ENCODE measurements at places on chromosomes 7 and 10. TPM values are rescaled to one million over a fixed set of nuclear protein-coding genes. Genes with fewer than 3 reads are reported as not detected.

The TRIM50 gene
- total RNA-seq, result not detected

The TAS2R41 gene
- not detected for total RNA-seq

The ASB15 gene
- not detected for total RNA-seq

DNA sequence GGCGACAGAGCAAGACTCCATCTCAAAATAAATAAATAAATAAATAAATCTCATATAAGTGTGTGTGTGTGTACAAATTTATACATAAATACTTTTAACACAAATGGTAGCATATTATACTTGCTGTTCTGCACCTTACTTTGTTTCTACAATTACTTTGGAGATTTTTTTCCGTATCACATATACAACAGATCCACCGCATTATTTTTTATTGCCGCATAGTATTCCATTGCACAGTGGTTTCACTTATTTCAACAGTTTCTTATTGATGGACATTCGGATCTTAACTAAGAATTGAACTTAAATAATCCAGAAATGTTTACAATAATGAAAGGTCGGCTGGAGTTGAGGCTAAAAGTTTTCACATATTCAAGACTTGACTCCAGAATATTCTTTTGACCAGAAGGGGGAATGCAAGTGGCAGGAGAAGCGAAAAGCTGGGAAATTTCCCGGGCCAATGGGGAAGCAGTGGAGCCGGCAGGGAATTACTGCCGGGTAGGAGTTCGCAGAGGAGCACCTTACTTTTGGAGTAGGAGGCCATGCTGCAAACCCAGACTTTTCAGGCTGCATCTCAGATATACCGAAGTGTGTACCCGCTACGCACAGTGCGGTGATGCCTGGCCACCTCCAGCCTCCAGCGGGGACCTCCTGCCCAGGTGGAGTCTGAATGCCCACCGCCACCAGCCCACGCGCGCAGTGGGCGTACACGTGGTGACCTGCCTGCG lies 415 bp upstream of the CNNM1 start:
- H3K27ac ChIP-seq, result no peak overlapping the region
- H3K27me3 ChIP-seq, result no peaks in the 10 kb centered on the region
- H3K4me1 ChIP-seq, result no peaks in the 10 kb centered on the region
- no peaks in the 10 kb centered on the region for H3K36me3 ChIP-seq
- H3K4me3 ChIP-seq, result no peak overlapping the region

DNA sequence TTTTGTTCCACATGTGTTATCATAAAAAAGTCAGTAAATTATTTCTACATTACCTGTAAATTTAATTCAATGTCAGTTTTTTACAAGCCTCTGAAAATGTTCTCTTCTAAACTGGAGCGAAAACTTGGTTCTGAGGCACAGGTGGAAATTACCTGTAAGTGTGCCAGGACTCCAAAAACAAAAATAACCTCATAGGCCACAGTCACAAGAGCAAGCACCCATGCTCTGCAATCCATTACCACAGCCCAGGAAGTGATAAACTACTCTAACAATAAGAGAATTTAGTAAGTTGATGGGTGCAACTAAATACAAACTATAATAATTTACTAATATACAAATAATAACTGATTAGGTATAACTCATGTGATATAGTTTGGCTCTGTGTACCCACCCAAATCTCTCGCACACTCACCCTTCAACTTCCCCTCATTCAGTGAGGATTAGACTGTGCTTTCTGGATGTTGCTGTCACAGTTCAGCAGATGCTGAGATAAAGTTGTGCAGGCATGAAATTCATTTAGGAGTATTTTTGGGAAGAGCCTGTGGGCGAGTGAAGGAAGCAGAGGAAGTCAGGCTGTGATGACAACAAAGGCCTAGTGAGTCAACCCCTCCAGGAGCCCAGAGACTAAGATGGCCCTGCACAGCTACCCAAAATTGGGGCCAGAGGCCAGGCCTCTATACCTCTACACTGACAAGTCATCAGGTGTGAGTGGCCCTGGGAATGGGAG lies 16.3 kb upstream of the GIMAP6 start:
- H3K4me3 ChIP-seq, result no peak overlapping the region
- H3K4me1 ChIP-seq, result peaks cover 38% of the 10 kb centered on the region
- H3K27ac ChIP-seq, result no peak overlapping the region

DNA sequence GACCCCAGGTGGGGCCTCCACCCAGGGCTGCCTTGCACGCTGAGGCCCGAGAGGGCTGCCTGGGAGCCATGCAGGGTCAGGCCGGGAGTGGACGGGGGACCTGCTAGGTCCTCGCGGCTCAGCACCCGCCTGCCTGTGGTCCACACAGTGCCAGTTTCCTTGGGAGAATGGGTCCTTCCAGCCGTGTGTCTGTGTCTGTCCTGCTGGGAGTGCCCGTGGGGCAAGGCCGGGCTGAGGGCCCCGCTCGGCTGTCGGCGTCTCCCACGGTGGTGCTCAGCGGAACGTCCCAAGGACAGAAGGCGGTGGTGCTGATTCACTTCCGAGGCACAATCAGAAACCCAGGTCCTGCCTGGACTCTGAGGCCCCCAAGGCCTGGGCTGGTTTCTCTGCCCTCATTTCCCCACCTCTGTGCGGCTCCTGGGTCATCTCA lies 23.2 kb upstream of the GTPBP4 start:
- no peak for DNase-seq
- no peaks in the 10 kb centered on the region for H3K36me3 ChIP-seq
- H3K27me3 ChIP-seq, result no peaks in the 10 kb centered on the region

- H3K4me1 ChIP-seq, result no peaks in the 10 kb centered on the region
- H3K36me3 ChIP-seq, result no peaks in the 10 kb centered on the region
- H3K27ac ChIP-seq, result no peak overlapping the region
- DNase-seq, result no peak
These were observed 10.8 kb upstream of the SLC29A3 start for GRCh38 chr10:71308244-71308643.

DNA sequence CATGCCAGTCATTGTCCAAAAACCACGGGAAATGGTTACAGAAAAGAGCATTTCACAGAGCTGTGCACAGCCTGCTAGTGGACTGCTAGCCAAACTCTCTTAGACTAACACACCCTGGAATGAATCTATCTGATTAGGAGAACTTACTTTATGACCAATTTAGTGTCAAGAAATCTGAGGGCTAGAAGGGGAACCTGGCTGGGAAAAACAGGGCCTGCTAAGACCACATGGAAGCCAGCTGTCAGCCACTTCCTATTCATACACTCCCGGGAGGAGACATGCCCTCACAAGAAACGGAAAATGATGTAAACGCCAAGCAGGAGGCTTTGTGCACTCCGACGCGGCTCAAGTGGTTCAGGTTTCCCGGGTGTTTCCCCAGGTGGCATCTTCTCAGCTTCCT lies 54.8 kb downstream of the MPP7 start:
- H3K4me1 ChIP-seq, result peaks cover 3% of the 10 kb centered on the region
- no peaks in the 10 kb centered on the region for H3K36me3 ChIP-seq
- H3K27ac ChIP-seq, result no peak overlapping the region
- DNase-seq, result no peak
- no peak overlapping the region for H3K4me3 ChIP-seq
- no peaks in the 10 kb centered on the region for H3K27me3 ChIP-seq

DNA sequence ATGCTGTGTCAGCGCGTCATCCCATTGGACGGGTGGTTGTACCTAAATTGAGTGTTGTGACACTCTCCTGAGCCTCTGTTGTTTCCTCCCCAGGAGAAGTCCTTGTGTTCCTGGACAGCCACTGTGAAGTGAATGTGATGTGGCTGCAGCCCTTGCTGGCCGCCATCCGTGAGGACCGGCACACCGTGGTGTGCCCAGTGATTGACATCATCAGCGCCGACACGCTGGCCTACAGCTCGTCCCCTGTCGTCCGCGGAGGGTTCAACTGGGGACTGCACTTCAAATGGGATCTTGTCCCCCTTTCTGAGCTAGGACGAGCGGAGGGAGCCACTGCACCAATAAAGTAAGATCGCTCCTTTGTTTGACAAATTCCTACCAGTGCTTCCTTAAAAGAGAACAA lies 82.5 kb downstream of the GALNT11 start:
- no peak overlapping the region for H3K4me3 ChIP-seq
- H3K4me1 ChIP-seq, result no peaks in the 10 kb centered on the region
- H3K27me3 ChIP-seq, result no peaks in the 10 kb centered on the region

DNA sequence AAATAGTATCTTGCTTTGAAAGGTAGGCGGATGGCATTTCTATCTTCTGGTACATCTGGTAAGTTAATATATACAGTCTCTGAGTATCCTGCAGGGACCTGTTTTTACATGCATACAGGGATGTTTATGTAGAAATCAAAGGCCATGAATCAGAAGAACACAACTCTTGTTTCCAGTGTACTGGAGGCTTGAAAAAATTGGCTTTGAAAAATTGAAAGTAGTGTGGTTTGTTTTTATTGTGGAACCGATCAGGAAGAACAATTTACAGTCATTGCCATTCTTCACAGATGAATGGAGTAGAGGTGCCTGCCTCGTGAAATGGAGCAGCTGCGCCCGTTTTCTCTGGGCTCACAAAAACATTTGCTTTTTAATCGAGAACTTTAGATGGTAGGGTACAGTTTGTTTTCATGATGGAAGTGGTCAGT lies 54.0 kb upstream of the RPA3 start:
- H3K27ac ChIP-seq, result no peak overlapping the region
- no peaks in the 10 kb centered on the region for H3K27me3 ChIP-seq
- DNase-seq, result no peak
- H3K4me3 ChIP-seq, result peak overlapping the region; percentile 21

DNA sequence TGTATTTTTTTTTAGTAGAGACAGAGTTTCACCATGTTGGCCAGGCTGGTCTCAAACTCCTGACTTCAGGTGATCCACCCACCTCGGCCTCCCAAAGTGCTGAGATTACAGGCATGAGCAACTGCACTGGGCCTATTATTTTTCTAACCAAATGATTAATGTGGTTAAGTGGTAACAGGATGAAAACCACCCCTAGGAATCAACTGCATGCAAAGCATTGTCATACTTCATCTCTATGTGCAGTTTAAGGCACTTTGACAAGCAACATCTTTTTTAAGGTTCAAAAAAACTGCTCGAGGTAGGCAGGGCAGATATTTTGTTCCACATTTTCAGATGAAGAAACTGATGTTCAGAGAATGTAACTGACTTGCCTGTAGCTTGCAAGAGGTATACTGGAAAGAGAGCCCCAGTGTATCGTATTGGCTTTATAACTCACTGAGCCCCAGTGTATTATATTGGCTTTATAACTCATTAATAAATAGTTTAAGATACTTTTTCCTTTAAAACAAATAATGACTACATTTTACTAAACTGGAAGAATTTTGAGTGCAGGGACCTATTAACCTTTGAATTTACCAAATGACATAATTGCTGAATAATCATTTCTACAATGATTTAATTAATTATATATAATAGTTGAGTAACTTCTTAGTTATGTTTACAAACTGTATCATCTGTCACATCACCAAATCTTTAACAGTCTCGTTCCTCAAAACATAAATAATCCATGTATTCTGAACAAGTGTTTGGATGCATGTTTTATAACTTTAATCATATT lies 38.1 kb downstream of the RTKN2 start:
- peaks cover 7% of the 10 kb centered on the region for H3K4me1 ChIP-seq
- H3K36me3 ChIP-seq, result no peaks in the 10 kb centered on the region
- no peak for DNase-seq
- H3K4me3 ChIP-seq, result no peak overlapping the region

DNA sequence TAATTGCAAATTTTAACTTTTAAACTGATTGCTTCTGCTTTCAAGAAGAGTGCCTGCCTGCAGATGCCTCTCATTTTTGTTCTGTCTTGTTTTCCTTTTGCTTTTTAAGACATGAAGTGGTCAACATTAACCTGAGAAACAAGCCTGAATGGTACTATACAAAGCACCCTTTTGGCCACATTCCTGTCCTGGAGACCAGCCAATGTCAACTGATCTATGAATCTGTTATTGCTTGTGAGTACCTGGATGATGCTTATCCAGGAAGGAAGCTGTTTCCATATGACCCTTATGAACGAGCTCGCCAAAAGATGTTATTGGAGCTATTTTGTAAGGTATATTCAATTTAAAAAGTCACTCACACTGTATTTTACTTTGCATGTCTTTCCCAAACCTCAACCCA lies 8.8 kb downstream of the GSTO2 start:
- H3K27ac ChIP-seq, result no peak overlapping the region
- no peak overlapping the region for H3K4me3 ChIP-seq
- peaks cover 3% of the 10 kb centered on the region for H3K4me1 ChIP-seq
- H3K36me3 ChIP-seq, result no peaks in the 10 kb centered on the region
- no peak for DNase-seq

DNA sequence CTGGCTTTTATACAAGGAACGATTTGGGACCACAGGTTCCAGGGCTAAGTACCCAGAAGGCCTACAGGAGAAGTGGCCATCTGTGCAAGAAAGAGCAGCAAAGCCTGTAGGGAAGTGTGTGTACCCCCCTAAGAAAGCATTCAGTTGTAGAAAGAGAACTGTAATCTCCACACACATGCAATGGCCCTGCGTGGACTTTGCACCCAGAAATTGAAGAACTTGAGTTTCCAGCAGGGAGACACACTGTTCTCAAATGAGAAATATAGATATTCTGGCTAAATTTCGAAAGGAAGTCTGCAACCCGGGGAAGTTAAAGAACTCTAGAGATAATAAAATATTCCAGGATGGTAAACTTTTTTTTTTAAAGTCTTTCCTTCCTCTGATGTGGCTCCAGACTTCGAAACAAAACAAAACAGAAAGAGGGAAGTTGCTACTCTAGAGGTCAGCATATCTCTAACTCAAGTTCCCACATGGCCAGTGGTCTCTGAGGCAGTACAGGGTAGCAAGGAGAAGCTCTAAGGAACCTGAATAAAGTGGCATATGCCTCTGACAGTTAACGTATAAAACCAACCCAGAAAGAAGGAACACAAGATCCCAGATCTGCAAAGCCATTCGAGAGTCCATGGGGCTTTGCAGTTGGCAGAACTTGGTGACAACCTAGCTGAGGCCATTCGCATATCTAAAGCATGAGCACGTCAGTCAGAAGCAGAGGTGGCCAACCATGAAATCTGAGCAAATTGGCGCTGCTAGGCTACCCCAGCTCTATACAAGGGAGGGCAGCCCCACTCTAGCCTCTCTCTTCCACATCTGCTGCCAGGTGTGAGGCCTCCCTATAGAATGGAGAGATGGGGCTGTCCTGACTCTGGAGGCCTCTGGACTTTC lies 56.6 kb downstream of the ELMO1 start:
- peaks cover 34% of the 10 kb centered on the region for H3K4me1 ChIP-seq
- H3K27me3 ChIP-seq, result no peaks in the 10 kb centered on the region
- H3K27ac ChIP-seq, result no peak overlapping the region
- DNase-seq, result no peak

DNA sequence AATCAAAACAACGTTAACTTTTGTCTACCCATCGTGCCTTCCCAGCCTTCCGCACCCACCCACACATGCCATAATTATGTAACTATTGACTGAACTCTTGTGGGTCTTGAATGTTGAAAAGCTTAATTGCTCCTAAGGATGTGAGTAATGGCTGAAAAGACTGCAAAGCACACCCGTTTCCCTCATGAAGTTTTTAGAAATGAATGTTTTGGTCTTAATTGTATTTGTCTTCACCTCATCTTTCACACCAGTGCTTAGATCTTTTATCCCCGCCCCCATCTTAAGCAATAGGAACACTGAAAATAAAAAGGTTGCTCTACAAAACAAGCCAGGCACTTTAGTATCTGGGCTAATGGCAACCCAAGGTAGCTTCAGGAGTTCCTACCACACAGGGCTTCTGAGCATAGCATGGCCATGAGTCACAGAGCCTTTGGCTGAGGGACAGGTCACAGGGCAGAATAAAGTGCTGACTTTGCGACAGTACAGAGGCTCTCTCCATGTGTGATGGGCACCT lies 690.5 kb downstream of the PARD3 start:
- H3K27me3 ChIP-seq, result no peaks in the 10 kb centered on the region
- H3K36me3 ChIP-seq, result no peaks in the 10 kb centered on the region
- no peak overlapping the region for H3K4me3 ChIP-seq
- H3K4me1 ChIP-seq, result no peaks in the 10 kb centered on the region
- DNase-seq, result no peak

Data from CD8-positive, alpha-beta memory T cell (primary cell).